Hematopoietic multipotent progenitor cell (in vitro differentiated cells): ENCODE measurements at places on chromosomes 16 and 17. TPM values are rescaled to one million over a fixed set of nuclear protein-coding genes. Genes with fewer than 3 reads are reported as not detected.

DNA sequence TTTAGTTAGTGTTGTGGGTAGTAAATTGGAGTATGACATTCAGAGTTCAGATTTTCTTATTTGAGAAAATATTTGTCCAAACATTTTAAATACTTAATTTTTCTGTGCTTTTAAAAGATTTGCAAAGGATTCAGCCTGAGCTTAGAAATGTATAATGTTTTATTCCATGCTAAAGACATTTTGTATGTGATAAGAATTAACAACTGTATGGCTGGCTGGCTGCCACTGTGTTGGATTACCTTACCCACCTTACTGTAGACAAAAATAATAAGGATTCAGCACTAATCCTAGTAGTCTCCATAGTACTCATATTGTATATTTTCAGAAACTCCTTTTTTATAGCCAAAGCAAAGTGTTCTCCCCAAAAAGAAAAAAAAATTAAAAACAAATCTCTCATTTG, 74.8 kb downstream of the TANC2 start:
- no peak for DNase-seq

DNA sequence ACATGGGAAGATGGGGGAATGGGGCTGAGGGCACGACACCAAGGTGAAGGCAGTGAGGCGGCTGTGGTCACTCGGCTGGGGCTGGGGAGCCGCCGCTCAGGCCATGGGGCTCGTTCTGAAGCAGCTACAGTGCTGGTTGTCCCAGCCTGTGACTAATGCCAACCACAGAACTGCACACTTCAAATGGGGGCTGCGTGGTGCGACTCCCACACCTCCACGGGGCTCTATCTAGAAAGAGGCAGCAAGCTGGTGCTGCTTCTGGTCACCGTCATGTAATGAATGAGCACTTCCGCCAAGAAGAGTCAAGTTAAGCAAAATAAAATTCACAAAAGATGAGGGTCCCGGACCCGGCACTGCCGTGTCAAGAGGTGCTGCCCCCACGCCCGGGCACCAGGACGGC, 20.0 kb downstream of the GALNS start:
- DNase-seq: no peak

OR3A3 gene
- under 0.01 TPM for total RNA-seq

CIITA gene
- total RNA-seq: 88.6 TPM

DNA sequence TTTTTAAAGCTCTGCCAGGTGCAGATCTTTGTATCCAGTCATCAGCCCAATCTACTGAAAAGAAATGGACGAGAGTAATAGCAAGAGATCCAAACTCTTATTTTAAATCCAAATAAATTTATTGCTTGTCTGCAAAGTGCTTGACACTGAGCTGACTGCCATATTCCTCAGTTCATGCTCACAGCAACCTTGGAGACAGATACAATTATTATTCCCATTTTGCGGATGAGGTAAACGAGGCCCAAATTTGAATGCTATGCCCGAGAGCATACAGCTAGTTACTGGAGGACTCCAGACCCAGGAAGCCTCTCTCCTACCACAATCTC, 620 bp downstream of the NOB1 start:
- no peak for DNase-seq

DNA sequence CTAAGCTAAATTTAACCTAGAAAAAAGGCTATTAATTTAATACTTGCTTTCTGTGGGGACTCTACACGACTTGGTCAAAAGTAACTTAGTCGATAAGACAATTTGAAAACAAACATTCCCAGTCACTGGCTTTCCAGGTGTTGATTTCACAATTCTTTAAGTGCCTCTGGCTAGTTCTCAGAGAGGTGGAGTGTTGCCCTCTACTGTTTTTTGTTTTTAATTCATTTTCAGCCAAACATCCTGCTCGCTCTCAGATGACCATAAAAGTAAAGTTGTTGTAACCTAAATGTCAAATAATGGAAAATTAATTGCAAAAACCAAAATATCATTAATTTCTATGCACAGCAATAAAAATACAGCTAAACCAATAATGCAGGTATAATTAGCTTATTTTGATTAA, 107.1 kb downstream of the MYO1D start:
- DNase-seq: no peak

GRCh38 chr17:29039764-29040598, 3.0 kb upstream of the PIPOX start:
- no peak for DNase-seq

NOMO2 gene
- 77.3 TPM for total RNA-seq

DNA sequence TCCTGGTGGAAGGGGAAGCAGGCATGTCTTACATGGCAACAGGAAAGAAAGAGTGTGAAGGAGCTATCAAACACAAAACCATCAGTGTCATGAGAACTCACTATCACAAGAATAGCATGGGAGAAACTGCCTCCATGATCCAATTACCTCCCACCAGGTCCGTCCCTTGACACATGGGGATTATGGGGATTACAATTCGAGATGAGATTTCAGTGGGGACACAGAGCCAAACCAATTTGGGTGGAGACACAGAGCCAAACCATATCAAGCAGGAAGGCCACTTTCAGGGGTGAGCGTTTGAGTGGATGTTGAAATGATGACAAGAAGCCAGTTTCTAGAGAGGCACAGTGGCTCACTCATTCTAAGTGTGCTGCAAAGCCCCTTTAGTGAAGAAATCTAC, 143.8 kb downstream of the CPPED1 start:
- DNase-seq: no peak

DNA sequence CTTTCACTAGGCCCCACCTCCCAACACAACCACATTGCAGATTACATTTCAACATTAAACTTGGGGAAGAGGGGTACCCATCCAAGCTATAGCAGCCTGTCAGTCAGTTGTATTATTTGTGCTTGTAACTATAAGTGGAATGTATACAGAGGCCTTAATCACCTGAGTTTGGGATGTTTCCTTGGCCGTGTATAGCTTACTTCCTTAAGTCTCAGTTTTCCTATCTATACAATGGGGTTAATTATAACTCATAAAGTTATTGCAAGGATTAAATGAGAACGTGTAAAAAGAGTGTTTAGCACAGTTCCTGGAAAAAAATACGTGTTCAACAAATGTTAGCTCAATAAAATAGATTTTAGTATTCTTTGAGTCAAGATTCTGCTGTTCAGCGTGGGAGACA, 165.5 kb upstream of the FAM20A start:
- DNase-seq: no peak

OR4D1 gene
- 0.81 TPM for total RNA-seq

MEAK7 gene
- total RNA-seq: 7.8 TPM

- no peak for DNase-seq
Measured at GRCh38 chr17:10733666-10734065, 3.8 kb upstream of the TMEM220 start.

- no peak for DNase-seq
Measured at GRCh38 chr17:81550285-81550684, 1.9 kb downstream of the FAAP100 start.

HOXB3 gene
- 20.5 TPM for total RNA-seq

DNA sequence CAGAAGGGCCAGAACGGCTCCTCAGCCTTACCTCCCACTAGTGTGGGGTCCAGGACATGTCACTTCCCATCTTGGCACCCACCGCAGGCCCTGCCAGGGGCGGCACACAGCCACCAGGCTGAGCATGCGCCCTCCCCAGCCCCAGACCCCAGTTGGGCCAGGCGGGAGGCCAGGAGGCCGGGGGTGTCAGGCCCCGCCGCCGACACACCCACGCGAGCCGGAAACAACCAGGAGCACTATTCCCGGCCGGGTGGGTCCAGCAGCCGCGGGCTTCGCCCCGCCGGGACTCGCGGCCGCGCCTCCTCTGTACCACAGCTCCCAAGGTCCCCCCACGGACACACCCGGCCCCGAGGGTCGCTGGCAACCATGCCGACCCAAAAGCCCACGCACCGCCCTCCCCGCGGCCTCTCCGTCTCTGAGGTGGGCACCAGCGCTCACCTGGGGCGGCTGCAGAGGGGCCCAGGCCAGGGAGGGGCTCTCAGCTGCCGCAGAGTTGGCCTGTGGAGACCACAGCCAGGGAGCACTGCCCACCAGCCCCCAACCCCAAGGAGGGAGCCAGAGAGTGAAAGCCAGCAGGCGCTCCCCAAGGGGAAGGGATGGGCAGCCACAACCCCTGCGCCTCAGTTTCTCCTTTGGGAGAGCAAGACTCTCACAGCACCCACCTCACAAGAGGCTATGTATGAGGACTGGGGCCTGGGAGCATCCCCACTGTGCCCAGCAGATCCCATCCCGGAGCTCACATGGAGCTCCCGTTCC, 18.0 kb downstream of the B9D1 start:
- DNase-seq: no peak

- DNase-seq: no peak
Measured at GRCh38 chr17:43695970-43696865, 34.5 kb upstream of the MEOX1 start.

DNA sequence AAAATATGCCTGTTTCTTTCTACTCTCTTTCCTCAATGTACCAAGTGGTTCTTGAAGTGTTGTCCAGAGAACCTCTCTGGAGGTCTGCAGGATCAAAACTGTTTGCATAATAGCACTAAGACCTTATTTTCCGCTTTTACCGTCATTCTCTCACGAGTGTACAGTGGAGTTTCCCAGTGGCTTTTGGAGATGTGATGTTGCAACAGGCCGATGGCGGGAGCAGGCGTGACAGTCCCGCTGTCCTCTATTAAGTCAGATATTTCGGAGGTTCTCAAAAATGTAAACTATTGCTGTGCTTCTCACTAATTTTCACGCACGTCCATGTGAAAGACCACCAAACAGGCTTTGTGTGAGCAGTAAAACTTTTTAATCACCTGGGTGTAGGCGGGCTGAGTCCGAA, 8.3 kb upstream of the GPRC5B start:
- DNase-seq: no peak

SPAG9 gene
- total RNA-seq: 52.0 TPM

- DNase-seq: no peak
Measured at GRCh38 chr17:8188263-8188839, 1.6 kb downstream of the BORCS6 start.

HES7 gene
- under 0.01 TPM for total RNA-seq

DNA sequence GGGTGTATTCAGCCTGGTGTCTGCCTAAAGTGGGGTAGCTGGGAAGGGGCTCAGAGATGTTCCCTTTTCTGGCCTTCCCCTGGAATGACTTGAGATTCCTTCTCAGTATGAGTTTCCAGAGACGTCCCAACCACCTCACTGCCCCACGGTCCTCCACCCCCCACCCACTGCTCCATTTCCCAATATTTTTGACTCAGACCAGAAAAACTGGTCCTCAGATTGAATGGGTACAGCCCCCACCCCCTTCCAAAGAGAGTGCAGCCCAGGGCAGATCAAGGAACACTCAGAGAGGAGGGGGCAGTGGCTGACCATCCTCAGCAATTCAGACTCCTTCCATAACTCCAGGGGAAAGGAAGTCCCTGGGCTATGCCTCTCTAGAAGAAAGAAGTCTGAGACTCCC, 3.2 kb downstream of the ACLY start:
- DNase-seq: no peak

GRCh38 chr16:11006656-11007055, 62.3 kb downstream of the CLEC16A start:
- DNase-seq: no peak

GRCh38 chr17:46742565-46743270, 75.8 kb downstream of the WNT3 start:
- no peak for DNase-seq

DNA sequence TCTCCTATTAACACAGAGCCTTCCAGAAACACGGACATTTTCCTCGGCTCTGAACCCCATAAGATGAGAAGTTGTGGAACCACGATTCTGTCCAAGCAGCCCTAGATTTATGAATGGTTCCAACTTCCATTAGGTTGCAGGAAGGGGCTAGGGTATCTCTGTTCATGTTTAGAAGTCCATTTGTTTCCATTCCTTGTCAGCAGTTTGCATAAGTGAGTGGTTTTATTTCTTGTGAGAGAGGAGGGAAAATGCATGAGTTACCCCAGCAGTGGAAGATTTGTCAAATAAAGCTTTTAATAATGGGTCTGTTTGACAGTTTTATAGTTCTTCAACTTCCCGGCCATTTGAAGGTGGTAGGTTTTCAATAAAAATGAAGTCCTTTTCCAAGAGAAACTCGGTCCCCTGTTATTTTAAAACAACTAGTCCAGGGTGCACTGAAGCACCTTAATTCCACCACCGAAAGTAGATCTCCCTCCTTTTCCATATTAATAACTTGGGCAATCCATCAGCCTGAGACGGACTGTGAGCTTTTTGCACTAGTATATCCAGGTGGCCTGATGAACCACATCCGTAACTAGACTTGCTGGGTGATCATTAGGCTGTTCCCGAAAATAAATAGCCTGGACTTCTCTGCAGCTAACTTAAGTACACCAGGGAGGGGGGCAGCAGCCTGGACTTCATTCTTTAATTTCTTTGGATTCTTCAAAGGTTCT, 181.3 kb downstream of the TMEM114 start:
- DNase-seq: no peak

GRCh38 chr17:4934173-4934979, 2.3 kb downstream of the GP1BA start:
- DNase-seq: peak; percentile 66

- no peak for DNase-seq
Measured at GRCh38 chr17:56373981-56374833, 219.3 kb upstream of the NOG start.

GRCh38 chr16:55209626-55210025, 114.4 kb upstream of the IRX6 start:
- DNase-seq: no peak

DNA sequence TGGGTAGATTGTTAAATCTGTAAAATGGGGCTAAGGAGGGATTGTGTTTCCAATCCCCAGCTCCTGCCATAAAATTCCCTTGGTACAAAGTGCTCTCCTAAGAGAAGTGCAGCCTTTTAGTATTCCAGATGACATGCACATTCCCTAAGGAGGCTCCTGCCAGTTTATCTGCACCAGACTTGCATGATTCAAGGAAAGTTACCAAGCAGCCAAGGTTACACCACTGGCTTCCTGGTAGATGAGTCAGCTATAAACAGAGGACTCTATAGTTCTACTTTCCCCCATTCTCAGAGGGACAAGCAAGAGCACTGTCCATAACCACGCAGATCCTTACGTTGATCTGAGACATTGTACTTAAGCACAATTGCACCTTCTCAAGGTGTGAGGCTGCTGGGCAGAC, 1.9 kb downstream of the CALB2 start:
- no peak for DNase-seq

DNA sequence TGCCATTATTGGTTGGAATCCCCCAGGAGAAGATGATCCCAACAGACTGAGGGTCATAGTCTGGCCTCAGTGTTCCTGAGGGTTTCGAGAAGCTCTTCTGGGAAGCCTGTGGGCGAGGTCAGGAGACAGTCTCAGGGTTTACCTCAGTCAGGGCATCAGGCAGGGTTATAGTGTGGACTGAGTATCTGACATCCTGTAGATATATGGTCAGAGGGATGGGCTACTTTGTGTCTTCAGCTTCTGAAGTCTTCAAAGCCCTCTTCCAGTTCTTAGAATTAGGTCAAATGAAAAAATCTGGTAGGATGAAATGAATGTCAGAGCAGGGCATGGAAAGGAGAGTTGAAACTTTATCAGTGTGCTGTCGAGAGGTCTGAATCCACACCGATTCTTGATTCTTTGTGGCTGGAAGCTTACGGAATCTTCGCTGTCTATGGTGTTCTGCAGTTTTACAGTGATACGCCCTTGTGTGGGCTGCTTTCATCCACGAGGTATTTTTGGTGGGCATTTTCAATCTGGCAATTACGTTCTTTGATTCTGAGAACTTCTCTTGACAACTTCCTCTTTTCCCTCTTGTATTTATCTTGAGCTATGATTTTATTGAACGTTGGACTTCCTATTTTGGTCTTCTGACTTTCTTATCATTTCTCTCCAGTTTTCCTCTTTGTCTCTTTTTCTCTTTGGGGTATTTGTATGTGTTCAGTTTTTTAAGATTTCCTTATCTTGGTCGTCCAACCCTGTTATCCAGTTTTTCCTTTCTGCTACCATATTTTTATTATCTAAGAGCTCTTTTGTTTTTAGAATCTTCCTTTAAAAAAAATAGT, 30.4 kb downstream of the BPTF start:
- no peak for DNase-seq
